ENCODE measurements at places on chromosomes 13 and 19.

GRCh38 chr19:34994286-34994642 is 5.9 kb upstream of the GRAMD1A start:
- DNase-seq: no peak

DNA sequence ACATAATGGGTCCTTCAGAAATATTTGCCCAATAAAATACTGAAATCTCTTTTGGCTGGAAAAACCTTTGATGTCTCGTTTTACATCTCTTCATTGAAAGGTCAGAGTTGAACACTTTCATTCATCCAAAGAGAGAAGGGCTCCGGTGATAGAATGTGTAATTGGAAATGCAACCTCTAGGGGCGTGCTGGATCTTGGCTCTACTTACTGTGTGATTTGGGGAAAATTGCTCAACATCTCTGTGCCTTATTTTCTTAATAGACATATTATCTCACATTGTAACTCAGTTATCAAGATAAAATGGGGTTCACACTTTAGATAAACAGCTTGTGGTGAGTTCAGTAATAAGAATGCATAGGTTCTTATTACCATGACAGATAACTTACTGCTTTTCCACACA is 1444.1 kb downstream of the SLITRK5 start:
- DNase-seq: no peak

- DNase-seq: no peak
These were observed 28.4 kb downstream of the DIAPH3 start for GRCh38 chr13:60135344-60135743.

DNA sequence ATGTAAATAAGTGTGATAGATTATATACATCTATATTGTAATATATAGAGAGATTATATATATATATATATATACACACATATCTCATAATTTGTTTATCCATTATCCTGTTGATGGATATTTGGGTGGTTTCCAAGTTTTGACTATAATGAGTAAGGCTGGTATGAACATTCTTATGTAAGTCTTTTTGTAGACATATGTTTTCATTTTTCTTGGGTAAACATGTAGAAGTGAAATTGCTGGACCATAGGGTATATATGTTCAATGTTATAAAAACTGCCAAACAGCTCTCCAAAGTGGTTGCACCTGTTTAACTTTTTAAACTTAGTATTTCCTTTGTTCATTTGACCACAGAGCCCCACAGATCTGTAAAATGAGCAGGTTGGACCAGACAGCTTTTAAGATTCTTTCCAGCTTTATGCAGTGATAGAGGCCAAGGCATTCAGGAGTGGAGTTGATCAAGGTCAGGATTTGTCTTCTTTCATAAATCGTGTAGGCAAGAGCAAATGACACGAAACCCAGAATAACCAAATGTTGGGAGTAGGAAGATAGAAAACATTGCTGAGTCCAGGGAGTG is 21.7 kb upstream of the KATNAL1 start:
- no peak for DNase-seq

GRCh38 chr13:19818223-19818842 is 35.6 kb upstream of the PSPC1 start:
- DNase-seq: no peak

Measured in NCI-H774 (cell line).